ENCODE measurements at places on chromosomes 16 and 17. TPM values are rescaled to one million over a fixed set of nuclear protein-coding genes. Genes with fewer than 3 reads are reported as not detected.
A peak's percentile ranks its signal among the peaks of the same experiment; 100 is the strongest.

The ESRP2 gene
- 0.25 TPM for total RNA-seq

The CACNA1H gene
- total RNA-seq = 0.07 TPM

The SOCS1 gene
- total RNA-seq = 1.9 TPM

The KRT9 gene
- not detected for total RNA-seq

The MARVELD3 gene
- not detected for total RNA-seq

The SLC22A31 gene
- total RNA-seq = 0.18 TPM

The LYRM9 gene
- total RNA-seq = 1.1 TPM

DNA sequence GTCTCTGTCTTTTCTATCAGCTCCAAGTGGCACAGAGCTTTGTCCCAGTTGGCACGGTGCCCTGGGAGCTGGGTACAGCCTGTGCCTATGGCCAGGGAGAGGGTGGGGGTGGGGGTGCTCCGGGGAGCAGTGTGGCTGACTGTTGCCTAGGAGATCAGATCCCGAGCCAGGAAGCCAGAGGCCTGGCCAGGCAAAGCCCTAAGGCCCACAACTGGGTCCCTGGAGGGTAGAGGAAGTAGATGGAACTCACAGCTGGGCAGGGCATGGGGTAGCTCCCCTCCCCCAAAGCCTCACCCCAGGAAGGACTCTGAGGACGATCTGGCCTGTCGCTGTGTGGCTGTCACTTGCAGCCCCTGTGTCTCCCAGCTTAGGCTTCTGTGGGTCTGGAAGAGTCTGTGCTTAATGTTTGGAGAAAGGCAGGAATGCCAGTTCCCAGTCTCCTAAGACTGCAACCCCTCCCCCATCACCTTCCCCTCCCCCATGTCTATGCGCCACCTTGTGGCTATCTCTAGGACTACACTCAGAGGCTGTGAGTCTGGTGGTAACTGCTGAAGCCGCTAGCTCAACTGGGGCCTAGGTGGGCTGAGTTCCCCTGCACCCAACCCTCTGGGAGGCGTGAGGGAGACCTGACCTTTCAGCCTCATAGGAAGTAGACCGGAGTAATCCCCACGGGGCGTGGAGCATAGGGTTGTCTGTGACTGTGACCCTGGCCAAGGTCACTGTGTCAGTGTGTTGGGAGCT, 12.6 kb downstream of the THRA start:
- no peak for DNase-seq

DNA sequence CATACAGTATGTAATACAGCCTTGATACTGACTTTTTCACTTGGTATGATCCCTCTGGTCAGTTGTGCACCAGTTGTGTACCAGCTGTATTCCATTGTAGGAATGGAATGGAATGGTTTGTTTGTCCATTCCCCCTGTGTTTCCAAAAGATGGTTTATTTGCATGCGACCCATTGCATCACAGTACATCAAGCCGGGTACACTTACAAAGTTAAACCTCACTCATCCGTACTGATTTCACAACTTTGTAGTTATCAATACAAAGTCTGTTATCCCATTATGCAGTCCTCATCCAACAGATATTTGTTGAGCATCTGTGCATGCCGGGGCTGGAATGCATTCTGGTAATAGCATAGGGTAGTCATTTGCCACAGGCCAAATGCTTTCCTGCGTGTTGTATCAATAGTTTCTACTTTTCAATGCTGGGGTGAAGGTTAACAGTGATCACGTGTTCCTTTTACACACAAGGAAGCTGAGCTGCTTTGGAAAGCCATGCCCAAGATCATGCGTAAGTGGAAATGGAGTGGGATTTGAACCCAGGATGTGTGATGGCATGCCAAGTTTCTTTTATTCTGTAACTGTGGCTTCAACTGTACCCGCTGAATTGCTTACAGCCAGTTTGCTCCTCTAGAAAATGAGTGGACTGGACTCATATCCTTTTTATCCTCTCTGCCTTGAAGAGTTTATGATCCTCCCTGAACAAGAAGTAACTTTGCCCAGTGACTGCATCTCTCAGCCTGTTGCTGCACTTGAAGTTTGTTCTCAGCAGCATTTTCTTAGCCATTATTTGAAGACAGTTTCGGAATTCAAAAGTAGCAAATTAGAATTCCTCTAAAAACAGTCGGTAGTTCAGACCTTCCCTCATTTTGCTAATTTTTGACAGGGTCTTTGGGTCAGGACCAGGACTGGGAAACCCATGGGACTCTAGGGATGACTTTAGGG, 228.5 kb downstream of the CCDC182 start:
- DNase-seq = no peak

DNA sequence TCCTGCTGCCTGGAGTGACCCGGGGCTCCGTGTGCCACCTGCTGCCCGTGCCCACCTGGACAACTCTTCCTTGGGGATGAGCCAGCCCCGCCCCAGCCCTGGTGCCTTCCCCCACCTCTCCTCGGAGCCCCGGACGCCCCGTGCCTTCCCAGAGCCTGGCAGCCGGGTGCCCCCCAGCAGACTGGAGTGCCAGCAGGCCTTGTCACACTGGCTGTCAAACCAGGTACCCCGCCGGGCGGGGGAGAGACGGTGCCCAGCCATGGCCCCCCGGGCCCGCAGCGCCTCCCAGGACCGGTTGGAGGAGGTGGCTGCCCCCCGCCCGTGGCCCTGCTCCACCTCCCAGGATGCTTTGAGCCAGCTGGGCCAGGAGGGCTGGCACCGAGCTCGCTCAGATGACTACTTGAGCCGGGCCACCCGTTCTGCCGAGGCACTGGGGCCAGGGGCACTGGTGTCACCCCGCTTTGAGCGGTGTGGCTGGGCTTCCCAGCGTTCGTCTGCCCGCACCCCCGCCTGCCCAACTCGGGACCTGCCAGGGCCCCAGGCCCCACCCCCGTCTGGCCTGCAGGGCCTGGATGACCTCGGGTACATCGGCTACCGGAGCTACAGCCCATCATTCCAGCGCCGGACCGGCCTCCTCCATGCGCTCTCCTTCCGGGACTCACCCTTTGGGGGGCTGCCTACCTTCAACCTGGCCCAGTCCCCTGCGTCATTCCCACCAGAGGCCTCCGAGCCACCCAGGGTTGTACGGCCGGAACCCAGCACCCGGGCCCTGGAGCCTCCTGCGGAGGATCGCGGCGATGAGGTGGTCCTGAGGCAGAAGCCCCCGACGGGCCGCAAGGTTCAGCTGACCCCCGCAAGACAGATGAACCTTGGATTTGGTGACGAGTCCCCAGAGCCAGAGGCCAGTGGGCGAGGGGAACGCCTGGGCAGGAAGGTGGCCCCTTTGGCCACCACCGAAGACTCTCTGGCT, 38.4 kb downstream of the ARHGAP23 start:
- DNase-seq = no peak

GRCh38 chr16:66562986-66563385, 3.3 kb upstream of the CMTM1 start:
- DNase-seq = no peak

DNA sequence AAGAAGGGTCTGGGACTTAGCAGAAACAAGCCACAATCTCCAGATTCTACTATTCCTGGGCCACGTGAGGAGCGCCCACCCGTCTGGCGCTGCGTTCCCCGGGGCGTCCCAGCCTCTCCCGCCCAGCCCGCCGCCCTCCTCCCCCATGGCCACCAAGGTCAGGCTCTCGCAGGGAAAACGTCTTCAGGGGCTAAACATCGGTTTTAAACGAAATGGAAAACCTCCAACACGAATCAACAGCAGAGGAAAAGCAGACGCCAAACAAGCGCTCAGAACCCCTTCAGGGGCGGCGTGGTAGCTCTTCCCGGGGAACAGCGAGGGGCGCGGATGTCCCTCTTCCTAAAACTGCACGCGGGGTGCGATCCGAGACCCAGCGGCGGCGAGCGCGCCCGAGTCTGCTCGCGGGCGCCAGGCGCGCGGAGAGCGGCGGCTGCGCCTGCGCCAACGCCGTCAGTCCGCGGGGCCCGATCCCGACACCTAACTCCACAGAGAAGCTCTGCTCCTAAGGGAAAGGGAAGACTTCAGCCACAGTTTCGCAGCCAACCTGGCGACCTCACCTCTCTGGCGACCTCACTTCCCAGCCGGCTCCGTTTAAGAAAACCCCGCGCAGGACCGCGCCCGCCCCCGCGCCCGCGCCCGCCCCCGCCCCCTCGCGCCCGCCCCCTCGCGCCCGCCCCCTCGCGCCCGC, 505 bp upstream of the COG1 start:
- no peak for DNase-seq

- DNase-seq = no peak
Measured at GRCh38 chr17:59337741-59338299, 6.4 kb downstream of the YPEL2 start.

- DNase-seq = no peak
Measured at GRCh38 chr16:85484347-85485300, 128.5 kb upstream of the GSE1 start.

GRCh38 chr16:81190667-81191066, 47.8 kb upstream of the BCO1 start:
- DNase-seq = no peak

DNA sequence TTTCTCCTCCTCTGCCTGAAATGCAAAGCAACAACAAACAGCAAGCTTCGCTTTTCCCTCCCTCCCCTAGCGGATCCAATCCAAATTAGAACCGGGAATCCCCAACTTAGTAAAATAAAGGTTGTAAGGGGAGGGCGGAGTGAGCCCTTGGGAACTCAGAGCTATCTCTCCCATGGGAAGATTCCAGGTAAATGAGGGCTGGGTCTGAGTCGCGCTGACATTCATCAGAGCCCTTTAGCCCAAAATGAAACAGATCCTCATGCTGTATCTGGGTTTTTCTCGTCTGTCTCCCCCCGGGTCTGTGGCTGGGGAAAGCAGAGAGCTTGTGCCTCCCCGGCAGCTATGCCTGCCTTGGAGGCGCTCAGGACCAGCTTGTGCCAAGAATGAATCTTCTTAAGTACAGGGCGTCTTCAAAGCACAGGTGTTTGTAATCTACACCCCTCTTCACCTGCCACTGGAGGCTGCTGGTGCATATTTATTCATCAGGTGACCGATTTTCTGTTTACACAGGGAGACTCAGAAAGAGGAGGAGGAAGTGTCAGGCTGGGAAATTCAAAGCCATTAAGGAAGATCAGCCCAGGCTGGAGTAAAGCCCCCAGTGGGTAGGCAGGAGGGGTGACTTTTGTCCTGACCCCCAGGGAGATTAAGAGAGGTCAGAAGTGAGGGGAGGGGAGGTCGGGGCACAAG, 55.0 kb upstream of the GSE1 start:
- DNase-seq = no peak

- no peak for DNase-seq
Measured at GRCh38 chr17:17402558-17402957, 74.2 kb upstream of the MED9 start.

- DNase-seq = no peak
Measured at GRCh38 chr17:63196772-63197335, 230.8 kb downstream of the TANC2 start.

GRCh38 chr16:4159726-4160125, 43.5 kb upstream of the ADCY9 start:
- DNase-seq = no peak

GRCh38 chr16:7820816-7821215, 488.2 kb downstream of the RBFOX1 start:
- DNase-seq = no peak

DNA sequence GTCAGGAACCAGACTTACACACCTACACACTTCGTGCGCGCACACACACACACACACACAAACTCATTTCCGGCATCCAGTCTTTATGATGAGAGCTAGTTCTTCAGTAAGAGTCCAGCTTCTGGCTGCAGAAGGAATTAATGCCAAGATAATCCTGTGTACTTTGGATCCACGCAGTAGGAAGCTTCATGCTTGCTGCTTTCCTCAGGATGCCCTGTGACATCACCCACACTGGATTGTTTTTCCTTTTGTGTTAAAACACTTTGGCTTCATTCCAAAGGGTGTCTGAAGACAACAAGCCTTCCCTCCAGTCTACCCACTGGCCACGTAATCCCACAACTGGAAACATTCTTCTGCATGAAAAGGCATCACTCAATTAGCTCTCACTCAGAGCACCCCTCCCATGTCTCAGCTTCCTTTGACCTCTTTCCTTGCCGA, 35.4 kb downstream of the KCNJ16 start:
- DNase-seq = peak; percentile 97

- DNase-seq = no peak
Measured at GRCh38 chr17:2213291-2213960, 90.2 kb downstream of the SMG6 start.

GRCh38 chr17:3035968-3036280, 27.5 kb downstream of the OR1D5 start:
- DNase-seq = no peak

- no peak for DNase-seq
Measured at GRCh38 chr16:89100601-89101302, 7.1 kb downstream of the ACSF3 start.
